Suprapubic skin (tissue), 4 donors: ENCODE measurements at places on chromosomes 6 and 20. TPM values are rescaled to one million over a fixed set of nuclear protein-coding genes. Genes with fewer than 3 reads are reported as not detected.

DNA sequence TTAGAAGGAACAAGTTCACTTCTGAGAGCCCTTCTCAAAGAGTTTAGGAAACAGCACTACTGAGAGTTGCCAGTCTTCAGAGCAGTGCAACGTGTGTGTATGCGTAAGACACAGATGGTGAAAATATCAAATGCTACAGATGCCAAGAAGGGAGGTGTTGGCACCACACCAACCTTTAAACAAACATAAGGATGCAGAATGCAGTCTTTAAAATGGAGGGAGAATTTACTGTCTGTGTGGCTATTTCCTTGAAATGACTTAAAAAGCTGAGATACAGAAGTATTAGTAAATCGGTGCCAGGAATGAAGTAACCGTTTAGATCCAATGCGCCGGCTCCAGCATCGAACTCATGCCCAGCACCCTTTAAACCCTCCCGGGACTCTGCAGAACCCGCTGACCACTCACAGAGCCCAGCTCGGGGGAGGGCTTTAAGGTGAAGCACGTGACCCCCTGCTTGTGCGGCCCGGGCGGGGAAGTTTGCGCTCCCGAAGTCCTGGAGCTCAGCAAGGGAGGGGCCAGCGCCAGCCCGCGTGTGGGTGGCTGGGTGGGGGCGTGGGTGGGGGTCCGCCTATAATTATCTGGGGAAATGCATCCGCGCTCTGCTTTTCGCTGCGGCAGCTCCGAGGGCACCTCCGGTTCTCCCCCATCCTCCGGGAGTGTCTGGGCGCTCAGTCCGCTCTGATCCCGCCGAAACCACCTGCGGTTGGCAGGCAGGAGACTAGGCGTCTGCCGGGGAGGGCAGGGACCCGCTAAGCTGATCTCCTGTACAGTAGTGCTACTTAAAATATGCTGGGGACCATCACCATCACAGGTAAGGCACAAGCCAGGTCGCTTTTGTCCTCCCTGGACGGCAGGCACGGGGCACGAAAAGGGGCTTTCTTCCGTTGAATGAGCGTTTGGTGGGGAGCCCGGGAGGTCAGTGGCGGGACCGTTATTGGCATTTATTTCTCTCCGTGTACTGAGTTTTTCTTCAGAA lies 66.0 kb downstream of the ZBTB2 start:
- peak; percentile 80 for DNase-seq

DNA sequence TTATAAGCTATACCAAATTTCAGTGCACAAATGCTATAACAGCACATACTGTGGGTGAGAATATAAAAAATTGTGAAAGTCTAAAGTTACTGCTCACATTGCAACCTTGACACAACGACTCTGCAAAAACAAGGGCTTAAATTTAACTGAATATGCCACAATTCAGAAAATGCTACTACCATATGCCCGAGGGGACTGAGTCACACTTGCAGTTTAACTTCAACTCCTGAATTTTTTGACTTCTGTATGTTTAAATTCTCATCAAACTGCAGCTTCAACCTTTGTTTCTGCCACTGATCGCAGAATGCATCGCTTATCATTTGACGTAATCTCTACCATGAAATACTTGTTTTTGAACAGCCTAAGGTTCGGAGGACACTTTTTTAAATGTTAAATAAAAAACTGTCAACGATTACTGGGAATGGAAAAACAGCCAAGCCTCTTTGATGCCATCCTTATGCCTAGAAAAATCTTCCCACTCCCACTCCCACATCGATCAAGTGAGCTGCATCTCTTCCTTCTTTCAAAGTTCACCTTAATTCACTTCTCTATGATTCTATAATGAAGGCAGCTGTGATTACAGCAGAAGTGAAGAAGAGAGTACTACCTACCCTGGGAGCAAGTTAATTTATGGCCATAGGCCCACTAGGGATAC lies 136.5 kb downstream of the ATXN1 start:
- DNase-seq: no peak

DNA sequence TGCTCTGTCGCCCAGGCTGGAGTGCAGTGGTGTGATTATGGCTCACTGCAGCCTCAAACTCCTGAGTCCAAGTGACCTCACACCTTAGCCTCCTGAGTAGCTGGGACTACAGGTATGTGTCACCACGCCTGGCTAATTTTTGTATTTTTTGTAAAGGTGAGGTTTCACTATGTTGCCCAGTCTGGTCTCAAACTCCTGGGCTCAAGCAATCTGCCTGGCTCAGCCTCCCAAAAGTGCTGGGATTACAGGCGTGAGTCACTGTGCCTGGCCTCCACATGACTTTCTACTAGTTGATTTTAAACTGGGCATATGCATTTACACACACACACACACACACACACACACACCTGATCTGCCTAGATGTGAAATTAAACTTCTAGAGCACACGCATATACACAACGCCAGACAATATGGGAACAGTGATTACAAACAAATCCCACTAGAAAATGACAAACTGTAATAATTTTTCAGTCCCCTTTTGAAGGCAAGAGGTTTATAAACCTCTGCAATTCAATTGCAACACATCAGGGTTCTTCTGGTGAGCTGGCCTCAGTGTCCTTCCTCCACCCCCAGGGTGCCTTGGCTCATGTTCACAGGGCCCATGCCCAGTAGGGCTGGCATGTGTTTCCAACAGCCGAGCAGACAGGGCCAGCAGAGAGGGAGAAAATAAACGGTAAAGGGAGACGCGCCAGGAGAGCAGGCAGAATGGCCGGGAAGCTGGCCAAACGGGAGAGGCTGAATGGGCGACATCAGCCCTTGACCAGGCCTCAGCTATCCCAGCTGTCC lies 31.2 kb downstream of the PARD6B start:
- DNase-seq: no peak

GRCh38 chr6:116779573-116780164 lies 14.2 kb upstream of the FAM162B start:
- no peak for DNase-seq

- DNase-seq: no peak
Observed at GRCh38 chr6:154899824-154900463, 95.2 kb upstream of the TIAM2 start.

- no peak for DNase-seq
Observed at GRCh38 chr6:37777272-37777834, 42.2 kb upstream of the ZFAND3 start.

- no peak for DNase-seq
Observed at GRCh38 chr6:157757430-157758403, 65.3 kb upstream of the SNX9 start.

- no peak for DNase-seq
Observed at GRCh38 chr6:11368264-11368663, 135.8 kb upstream of the NEDD9 start.

- no peak for DNase-seq
Observed at GRCh38 chr20:20414640-20415220, 46.8 kb downstream of the INSM1 start.

GRCh38 chr6:25014369-25014768 lies 78.6 kb upstream of the RIPOR2 start:
- no peak for DNase-seq

GRCh38 chr6:103177791-103178190 lies 1681.9 kb downstream of the HACE1 start:
- no peak for DNase-seq

DNA sequence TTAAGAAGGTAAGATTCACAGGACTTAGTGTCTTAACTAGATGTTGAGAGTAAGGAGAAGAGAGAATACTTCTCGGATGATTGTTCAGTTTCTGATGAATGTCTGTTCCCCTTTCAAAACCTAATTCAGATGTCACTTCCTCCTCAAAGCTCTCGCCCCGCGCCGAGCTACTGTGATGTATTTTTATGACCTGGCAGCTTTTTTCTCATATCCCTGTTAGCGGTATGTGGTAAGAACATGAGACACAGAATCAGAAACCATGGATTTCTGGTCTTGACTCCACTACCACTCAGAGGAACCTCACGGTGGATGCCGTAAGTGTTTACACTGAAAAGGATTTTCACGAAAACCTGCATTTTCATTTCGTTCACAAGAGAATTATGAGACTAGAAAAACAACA lies 48.4 kb downstream of the CEP43 start:
- no peak for DNase-seq

Gene ZSWIM1
- total RNA-seq: 14.6 TPM

Gene RAET1L
- 1.6 TPM for total RNA-seq

Gene FBXO9
- 35.2 TPM for total RNA-seq

Gene UBE2C
- total RNA-seq: 9.0 TPM
